ENCODE measurements at places on chromosomes 12 and 14. TPM values are rescaled to one million over a fixed set of nuclear protein-coding genes. Genes with fewer than 3 reads are reported as not detected.

DNA sequence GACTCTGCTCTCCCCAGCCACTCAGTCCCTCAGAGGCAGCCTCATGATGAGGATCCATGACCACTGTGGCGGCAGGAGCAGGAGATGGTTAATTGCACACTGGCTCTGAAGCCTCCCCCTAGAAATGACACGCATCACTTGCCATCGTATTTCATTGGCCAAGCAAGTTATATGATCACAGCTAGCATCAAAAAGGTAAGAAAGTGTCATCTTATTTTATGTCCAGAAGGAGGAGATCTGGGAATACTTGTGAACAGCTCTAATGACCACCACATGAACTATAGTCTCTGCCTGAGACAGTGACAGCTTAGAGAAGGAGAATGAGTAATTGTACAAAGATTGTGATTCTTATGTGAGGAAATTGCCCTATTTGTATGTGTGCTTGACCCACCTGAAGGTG is 363.4 kb downstream of the NUAK1 start:
- no peak for DNase-seq

Gene NKX2-1
- total RNA-seq: not detected

- DNase-seq: no peak
Observed at GRCh38 chr14:30225176-30225575, 297.5 kb upstream of the PRKD1 start.

DNA sequence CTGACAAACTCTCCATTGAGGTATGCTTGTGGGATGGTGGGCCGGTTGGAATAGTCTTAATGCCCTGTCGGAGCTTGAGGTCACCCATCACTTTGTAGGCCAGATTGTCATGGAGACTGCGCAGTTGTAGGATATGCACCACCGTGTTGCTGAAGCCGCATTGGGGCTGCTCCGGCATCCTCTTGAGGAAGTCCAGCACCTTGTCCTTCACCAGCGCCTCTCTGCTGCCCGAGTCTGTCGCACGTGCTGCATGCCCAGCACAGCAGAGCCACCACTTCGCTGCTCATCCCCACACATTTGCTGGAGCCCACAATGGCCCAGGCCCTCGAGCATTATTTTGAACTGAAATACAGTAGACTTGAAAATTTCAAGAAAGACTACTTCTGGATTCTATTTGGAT is 61.8 kb downstream of the FBXO33 start:
- DNase-seq: no peak

All from esophagus squamous epithelium (tissue), 5 donors.